Stimulated activated CD8-positive, alpha-beta memory T cell treated with anti-CD3 and anti-CD28 coated beads, Interleukin-12 subunit alpha, Interleukin-12 subunit beta, amount 100 ng/mL, for 4 hours (primary cell): ENCODE measurements at places on chromosomes 6 and 20.

DNA sequence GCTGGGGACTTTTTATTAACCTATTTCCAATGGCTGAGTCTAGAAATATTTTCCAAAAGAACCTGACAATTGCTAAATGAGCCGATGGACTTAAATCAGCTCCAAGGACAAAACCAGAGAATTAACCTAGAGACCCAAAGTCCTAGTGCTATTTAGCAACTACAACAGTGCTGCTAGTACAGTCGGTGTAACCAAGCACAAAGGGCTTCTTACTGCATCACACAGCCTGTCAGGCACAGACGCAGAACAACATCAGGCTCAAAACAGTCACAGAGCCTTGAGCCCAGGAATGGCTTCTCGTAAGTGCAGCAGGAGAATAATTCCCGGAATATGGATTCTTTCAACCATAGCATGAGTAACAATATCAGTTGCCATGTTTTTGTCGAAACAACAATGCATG lies 70.0 kb downstream of the GFOD1 start:
- no peak for DNase-seq

- no peak for DNase-seq
These were observed 211.3 kb upstream of the RUNX2 start for GRCh38 chr6:45116714-45117410.

- no peak for DNase-seq
These were observed 10.0 kb downstream of the GMPR start for GRCh38 chr6:16248271-16248853.

DNA sequence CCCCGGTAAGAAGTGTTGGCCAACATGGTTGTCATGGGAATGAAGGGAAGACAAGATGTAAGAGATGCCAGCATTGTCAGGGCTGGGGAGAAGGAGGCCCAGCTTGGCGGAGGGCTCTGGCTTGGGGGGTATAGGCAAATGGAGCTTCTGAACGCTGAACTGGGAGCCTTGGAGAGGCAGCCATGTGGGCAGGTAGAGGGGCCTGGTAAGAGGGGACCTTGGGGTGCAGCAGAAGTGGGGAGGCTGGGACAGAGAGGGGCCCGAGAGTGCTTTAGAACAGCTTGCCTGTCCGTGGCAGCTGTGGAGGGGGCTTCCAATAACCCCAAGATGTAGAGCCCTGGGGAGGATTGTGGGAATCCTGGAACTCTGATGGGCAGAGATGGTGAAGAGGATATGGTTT lies 3.0 kb downstream of the SLC22A1 start:
- DNase-seq = no peak

GRCh38 chr6:2971420-2972218 lies at the start of gene SERPINB6:
TSS of gene SERPINB6 (minus strand) at chr6:2971567. CDS start at chr6:2959332, 12,235 bp downstream.
- DNase-seq = peak; percentile 17

GRCh38 chr6:81144346-81144745 lies 608.1 kb downstream of the TENT5A start:
- no peak for DNase-seq

DNA sequence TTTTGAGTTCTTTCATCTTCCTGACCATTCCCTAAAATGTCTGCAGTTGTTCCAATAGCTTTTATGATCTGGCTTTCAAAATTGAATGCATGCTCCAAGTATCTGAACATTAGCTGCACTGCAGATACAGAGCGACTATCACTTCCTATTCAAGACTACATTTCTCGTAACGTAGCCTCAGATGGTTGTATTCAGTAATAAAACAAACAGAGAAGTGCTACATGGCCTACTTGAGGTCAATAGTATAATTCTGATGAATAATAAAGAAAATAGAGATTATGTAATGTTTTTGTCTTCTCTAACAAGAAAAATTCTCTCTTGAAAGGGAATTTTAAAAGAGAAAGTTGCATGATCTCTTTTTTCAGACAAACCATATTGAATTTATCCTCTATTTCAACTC lies 333.9 kb upstream of the IRAK1BP1 start:
- DNase-seq = no peak

DNA sequence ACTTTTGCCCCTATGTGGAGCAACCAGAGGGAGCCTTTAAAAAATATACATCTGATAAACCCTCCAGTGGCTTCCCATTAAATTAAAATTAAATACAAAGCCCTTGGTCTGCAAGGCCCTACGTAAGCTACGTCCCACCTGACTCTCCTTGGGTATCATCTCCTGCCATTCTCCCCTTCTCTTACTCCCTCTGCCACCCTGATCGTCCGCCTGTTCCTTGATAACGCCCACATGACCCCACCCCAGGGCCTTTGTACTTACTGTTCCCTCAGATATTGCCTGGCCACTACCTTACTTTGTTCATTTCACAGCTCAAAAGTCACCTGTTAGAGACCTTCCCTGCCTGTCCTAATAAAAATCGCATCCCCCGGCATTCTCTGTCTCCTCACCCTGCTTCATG lies 5.4 kb upstream of the NFATC2 start:
- DNase-seq = no peak

GRCh38 chr6:137156650-137157049 lies 16.8 kb downstream of the IL22RA2 start:
- no peak for DNase-seq

GRCh38 chr20:56362833-56363413 lies 4.1 kb downstream of the FAM210B start:
- no peak for DNase-seq

- DNase-seq = no peak
These were observed 30.2 kb upstream of the DACT2 start for GRCh38 chr6:168349718-168350210.

DNA sequence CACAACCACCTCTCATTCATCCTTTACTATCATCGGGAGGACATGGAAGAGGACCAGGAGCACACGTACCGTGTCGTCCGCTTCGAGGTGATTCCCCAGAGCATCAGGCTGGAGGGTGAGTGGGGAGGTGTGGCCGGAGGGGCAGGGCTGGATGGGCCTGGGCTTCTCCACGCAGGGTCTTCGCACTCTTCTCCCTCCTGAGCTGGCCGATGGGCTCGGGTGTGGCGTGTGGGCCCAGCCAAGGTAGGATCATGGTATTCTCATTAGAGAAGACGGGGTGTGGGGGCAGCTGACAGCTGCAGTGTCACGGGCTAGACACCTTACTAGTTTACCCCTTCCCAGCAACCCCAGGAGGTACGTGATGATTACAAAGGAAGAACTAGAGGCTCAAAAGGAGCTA lies 33.5 kb downstream of the TM9SF4 start:
- no peak for DNase-seq

GRCh38 chr6:2935566-2936291 lies 32.6 kb upstream of the SERPINB9 start:
- DNase-seq = no peak

GRCh38 chr20:3166913-3167342 lies 6.4 kb downstream of the LZTS3 start:
- DNase-seq = no peak

- no peak for DNase-seq
These were observed 5.2 kb downstream of the TBCC start for GRCh38 chr6:42740725-42741124.

GRCh38 chr20:51096582-51097267 lies 73.8 kb upstream of the KCNG1 start:
- DNase-seq = no peak

- no peak for DNase-seq
These were observed 119.5 kb upstream of the KCNG1 start for GRCh38 chr20:51142448-51142847.

- no peak for DNase-seq
These were observed 25.6 kb upstream of the HLA-A start for GRCh38 chr6:29916741-29917140.

GRCh38 chr20:1264727-1265126 lies 1.4 kb upstream of the SNPH start:
- no peak for DNase-seq

- no peak for DNase-seq
These were observed 9.9 kb downstream of the PCIF1 start for GRCh38 chr20:45944151-45944964.

- no peak for DNase-seq
These were observed 240.3 kb downstream of the TPBG start for GRCh38 chr6:82603871-82604270.

DNA sequence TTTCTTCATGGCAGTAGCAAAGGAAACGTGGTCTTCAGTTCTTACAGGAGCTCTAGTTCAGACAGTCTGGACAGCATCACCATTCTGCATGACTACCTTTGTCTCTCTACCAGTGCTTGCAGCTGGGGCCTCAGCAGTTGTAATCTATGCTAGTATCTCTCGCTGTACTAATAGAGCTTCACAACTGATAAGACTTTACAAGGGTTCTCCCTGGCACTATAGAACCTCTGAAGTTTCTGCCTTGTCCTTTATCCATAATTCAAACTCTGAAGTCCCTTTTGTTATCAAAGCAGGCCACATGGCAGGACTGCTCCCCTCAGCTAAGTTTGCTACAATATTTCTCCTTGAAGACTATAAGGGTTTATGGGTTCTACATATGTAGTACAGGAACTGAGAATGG lies 842.1 kb upstream of the ADGRB3 start:
- no peak for DNase-seq

GRCh38 chr6:168601111-168601510 lies 160.1 kb downstream of the SMOC2 start:
- no peak for DNase-seq

GRCh38 chr6:109840796-109841195 lies 137.3 kb upstream of the GPR6 start:
- DNase-seq = no peak

DNA sequence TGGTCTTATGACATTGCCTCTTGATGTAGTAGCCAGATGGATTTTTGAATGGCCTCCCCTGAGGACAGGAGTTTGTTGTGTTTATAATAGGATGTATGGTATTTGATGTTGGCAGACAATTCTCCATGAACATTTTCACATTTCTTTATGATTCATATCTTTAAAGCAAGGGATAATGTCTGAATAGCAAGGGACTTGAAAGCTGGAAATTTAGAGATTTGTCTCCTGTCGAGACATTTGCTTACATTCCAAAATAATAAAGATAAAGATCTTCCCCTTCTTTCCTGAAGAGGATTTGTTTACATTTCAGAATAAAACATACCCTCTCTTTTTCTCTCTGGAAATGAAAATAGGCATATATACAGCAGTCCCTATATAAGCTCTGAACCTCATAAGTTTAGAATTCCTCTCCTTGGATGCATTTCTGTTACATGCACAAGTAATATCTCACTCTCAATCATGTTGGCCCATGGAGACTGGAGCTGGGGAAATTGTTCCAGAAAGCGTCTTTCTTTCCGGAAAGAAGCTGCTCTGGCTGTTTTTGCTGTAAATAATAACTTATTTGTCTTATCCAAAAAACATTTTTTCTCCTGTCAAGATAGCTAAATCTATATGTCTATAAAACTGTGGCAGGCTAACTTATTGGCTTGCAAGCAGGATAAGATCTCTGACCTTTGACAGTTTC lies 42.5 kb upstream of the ASCC3 start:
- no peak for DNase-seq

DNA sequence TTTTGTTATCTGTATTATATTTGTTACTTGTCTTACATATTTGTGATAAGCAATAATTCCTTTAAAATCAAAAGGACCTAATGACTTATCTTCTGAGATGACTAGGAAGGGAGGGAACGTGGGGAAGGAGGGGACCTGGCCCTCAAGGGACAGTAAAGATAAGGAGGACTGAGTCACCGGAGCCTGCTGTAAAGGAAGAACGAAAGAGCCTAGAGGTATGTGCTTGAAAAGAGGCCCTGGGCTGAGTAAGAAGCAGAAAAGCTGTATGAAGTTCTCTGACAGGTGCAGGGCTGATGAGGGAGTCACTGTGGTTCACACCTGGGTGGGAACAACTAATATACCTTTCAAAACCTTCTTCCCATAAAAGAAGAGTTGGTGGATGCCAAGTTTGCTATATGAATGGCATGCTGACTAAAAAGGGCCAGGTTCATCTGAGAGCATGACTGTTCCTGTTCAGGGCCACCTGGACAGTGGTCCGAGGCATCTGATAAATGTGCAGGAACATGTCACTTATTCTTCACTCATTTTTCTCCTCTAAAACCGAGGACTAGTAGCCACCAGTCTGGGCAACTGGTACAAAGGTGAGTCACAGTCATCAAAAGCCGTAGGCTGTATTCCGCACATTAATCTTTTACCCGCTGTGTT lies 111.3 kb downstream of the TNFAIP3 start:
- DNase-seq = no peak

DNA sequence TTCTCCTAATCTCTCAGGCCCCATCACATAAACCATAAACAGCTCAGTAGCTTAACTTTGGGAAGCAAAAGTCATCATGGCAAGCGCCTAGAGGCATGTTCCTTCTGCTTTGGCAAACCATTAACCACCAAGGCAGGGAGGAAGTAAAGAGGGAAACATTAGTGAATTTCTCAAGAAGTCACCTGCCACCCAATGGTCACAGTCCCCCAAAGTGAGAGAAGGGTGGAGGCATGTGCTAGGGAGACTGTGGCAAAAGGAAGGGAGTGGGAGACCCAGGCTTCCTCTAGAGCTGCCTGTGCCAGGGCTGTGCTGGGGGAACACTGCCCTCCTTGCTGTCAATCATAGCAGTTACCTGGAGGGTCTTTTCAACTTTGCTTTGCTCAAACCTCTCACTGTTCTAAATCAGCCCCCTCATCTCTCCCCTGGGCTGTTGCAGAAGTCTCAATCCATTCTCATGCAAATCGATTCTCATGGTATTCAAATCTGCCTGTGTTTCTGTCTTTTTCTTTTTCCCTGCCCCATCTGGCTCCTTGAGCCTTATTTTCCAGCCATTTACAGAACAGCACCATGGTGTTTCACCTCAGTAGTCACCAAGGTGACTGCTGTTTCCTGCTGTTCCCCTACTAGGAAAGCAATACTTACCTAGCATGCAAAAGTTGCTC lies 1.8 kb upstream of the RNF24 start:
- no peak for DNase-seq

DNA sequence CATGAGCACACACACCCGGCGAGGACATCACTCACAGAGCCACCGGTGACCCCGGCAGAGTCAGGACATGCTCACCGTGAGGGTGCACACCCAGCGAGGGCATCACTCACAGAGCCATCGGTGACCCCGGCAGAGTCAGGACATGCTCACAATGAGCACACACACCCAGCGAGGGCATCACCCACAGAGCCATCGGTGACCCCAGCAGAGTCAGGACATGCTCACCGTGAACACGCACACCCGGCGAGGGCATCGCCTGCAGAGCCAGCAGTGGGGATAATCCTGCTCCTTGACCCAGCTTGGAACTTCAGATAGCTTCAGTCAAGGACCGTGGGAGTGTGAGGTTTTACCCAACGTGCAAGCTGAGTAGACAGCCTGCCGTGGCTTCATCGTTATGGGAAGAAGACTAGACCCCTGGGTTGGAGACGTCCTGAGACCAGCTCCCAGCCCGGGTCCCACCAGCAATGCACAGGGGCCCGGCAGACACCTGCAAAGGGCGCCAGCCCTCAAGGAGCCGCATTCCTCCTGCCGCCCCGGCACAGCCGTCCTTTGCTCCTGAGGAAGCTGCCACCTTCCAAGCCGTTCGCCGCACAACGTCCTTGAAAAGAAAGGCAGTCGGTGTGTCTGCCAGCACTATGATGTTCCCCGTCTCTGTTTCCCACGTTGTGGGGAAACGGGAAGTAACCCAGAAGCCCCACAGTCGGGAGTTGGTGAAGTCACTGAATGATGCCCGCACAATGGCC lies 192.3 kb downstream of the DLL1 start:
- DNase-seq = no peak

DNA sequence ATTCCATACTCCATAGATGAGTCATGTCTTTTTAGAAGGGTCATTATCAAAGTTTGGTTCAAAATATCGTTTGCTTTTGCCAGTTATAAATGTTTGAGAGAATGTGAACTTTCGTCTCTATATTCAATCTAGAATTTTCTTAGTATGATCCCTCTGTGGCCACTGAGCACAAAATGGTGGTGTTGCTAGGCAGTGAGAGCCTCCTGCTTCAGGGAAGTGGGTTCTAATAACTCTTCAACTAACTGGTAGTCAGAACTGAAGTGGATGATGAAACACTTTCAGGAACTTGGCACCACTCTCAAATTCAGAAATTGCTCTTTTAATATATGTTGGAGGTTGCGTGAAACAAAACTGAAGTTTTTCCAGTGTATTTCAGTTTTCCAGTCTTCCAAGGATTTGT lies 125.0 kb upstream of the DOK5 start:
- DNase-seq = no peak
